Neural progenitor cell (in vitro differentiated cells): ENCODE measurements at places on chromosomes 16 and 17.

DNA sequence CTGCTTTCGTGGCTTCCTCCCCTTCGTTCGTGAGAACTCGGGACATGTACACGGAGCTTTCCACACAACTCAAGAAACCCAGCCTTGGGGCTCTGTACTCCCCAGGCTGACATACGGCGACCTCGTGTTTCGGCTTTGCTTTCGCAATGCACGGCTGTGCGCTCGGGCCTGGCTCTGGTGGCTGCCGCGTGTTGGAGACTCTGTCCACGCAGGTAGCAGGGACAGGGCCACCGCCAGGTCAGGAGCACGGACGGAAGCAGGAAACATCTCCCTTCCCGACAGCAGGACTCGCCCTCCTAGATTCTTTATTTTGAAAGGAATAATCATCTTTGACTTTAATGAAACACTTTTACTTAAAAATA lies 17.3 kb downstream of the UTS2R start:
- no peak for DNase-seq

GRCh38 chr17:37067555-37068111 lies 118.9 kb downstream of the AATF start:
- no peak for DNase-seq

- DNase-seq: no peak
Measured at GRCh38 chr16:84718-85406, 6.8 kb downstream of the MPG start.

DNA sequence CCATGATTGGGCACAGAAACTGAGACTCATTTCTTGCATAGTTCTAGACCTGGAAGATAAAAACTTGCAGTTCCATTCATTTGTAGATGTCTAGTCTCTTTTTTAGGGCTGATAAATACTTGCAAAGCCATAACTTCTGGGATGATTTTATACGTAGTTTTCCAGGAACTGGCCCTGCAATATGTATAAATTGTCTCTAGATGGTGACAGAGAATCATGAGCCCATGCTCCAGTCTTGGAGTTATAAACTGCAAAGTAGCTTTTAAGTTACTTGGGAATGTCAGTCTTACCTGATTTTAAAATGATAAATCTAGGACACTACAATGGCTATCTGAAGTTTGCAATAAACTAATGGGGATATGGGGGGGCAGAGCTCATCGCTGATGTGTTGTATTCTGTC lies 3.0 kb upstream of the ADAMTS18 start:
- peak; percentile 48 for DNase-seq

- DNase-seq: no peak
Measured at GRCh38 chr17:67509390-67510287, 132.6 kb downstream of the PITPNC1 start.

- DNase-seq: peak; percentile 58
Measured at GRCh38 chr16:25148568-25149215, 37.1 kb downstream of the LCMT1 start.

DNA sequence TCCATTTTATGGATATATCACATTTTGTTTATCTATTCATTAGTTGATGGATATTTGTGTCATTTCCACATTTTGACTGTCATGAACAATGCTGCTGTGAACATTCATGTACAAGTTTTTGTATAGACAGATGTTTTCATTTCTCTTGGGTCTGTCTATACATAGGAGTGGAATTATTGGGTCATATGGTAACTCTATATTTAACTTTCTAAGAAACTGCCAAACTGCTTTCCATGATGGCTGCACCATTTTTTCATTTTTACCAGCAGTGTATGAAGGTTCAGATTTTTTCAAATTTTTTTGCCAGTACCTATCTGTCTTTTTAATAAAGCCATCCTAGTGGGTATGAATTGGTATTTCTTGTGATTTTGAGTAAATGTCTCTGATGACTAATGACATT lies 15.5 kb downstream of the NFAT5 start:
- DNase-seq: no peak

DNA sequence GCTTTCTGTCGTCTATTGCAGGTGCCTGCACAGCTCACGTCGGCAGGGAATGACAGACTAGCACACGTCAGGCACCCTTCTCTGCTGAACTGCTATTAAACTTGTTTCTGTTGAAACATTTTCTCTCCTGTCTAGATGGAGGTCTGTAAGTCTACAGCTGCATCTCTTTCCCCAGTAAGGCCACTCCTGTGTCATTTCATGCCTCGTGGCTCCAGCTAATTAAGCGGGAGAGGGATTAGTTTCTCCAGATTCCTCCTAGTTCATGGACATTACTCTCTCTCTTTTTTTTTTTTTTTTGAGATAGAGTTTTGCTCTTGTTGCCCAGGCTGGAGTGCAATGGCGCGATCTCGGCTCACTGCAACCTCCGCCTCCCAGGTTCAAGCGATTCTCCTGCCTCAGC lies 54.5 kb downstream of the FOXK2 start:
- no peak for DNase-seq

DNA sequence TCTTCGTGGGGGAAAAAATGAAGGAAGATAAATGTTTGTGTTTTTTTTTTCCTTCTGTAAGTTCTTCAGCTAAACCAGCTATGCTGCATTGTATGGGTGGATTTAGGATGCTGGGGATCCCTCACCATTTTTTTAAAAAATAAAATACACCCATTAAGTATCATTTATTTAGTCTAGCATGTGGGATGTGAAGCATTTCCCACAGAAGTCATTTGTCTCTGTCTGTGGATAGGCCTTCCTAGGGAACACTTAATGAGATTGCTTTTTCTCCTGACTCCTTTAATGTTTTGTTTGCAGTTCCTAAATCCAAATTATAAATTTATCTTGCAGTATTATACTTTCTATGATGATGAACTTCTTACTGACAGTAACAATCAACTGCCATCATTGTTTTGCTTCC lies 146.7 kb downstream of the PPM1E start:
- DNase-seq: no peak

DNA sequence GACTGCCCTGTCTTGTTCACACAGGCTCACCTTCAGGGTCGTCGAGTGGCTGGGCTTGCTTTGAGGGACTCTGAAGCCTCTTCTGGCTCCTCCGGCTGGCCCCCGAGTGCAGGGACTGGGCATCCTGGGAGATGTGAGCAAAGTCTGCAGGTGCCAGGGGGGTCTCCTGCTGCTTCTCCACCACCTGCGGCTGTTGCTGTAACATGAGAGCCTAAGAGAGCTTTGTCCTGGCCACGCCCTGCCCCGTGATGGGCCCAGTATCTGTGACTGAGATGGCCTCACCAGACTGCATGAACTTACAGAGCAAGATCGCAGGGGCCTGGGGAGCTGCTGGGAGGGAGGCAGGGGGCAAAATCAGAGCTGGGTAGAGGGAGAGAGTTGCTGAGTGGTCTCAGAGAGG lies 12.5 kb downstream of the ERN2 start:
- peak; percentile 48 for DNase-seq

DNA sequence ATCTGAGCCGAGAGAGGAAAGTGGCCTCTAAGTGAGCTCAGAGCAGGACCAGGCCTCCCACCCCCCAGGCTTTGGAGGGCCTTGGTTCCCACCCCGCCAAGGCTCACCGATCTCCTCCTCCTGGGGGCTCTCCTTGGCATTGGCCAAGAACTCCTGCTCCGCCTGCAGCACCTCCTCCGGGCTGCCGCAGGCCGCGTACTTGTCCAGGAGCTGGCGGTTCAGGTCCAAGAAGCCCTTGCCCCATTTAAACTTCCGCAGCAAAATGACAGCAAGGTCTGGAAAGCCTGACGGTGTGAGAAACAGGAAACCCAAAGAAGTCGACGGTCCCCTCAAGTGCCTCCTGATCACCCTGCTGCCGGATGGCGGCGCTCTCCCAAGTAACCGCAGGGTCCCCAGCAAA lies 1.7 kb downstream of the TSR3 start:
- no peak for DNase-seq

GRCh38 chr16:3113765-3114479 lies 1.5 kb downstream of the ZNF205 start:
- DNase-seq: no peak

GRCh38 chr17:5035315-5035714 lies at the start of gene SLC52A1:
Gene SLC52A1 (minus strand): TSS chr17:5035426. CDS start chr17:5034606, 820 bp downstream.
- peak; percentile 21 for DNase-seq

- peak; percentile 24 for DNase-seq
Measured at GRCh38 chr16:29256501-29256981, 150.0 kb downstream of the NPIPB11 start.

GRCh38 chr16:12767897-12768296 lies 35.8 kb downstream of the CPPED1 start:
- no peak for DNase-seq

DNA sequence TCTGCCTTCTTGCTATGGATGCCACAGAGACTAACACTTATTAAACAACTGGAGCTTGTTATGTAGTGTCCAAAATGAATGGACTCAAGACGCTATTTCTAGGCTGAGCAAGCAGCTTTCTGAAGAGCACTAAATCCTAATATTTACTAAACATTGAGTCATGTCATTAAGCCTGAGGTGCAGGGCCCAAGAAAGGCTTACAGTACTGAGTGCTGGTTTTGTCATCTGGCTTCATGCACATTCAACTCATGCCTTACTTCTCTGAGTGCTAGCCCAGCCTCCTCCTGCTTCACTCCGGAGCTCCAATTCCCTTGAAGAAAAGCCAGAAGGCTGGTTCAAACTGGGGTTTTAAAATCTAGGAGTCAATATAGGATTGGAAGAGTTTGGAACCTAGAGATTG lies 363.3 kb upstream of the CDH5 start:
- no peak for DNase-seq

DNA sequence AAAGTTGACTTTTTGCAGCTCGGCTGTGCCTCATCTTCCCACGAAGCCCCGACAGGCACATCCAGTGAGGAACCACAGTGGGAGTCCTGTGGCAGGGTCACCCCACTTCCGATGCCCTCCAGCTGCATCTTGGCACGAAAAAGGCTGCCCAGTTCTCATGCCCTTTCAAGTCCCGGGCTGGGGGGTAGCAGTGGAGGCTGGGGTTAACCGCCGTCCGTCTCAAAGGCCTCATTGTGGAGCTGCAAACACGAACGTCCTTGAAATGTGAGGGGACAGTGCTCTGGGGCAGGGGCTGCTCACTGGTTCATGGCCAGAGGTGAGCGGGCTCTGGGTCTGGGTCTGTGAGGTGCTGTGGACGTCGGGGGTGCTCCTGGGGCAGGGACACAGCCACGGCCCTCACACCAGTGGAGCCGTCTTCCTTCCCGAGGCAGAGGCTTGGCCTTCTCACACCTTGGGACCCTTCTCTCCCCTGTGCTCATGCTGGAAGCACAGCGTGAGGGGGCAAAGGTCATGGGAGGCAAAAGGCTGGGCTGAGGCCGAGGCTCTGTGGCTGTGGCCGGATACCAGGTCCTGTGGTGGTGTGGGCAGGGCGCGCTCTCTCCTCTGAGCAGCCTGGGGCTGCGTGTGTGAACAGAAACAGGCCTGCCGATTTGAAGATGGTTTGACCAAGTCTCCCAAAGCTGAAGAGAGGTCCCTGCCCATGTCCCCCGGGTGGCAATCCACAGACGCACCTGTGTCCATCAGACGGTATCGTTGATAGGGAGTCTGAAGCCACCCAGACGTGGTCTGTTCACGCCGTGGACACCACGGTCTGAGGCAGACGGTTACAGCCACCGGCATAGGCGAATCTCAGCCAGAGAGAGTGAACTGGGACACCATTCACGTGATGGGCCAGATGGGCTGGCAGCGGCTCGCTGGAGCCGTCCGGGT lies 3.1 kb upstream of the MC1R start:
- no peak for DNase-seq

DNA sequence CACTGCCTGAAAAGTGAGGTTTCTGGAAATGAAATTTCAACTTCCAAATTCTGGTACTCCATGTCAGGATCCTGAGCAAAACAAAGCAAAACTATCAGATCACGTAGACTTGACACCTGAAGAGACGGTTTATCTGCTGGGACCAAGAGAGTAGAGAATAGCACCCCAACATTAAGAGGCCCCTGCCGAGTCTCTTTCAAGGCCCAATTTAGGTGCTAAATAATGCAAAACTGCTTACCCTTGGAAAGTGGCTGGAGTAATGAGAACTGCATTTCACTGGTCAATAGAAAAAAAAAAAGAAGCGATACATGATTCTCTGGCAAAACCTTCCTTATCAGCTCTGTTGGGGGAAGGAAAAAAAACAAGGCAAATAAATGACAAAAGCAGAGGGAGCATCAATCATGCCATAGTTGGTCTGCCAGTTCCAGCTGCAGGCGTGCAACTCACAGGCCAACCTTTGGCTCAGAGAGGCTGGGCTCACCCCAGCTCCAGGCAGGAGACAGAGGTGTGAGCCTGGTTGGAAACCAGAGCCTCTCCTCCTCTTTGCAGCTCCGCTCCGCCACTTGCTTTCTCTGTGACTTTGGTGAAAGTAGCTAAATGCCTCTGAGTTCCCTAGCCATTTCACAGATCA lies 595.2 kb downstream of the TOX3 start:
- DNase-seq: peak; percentile 41

DNA sequence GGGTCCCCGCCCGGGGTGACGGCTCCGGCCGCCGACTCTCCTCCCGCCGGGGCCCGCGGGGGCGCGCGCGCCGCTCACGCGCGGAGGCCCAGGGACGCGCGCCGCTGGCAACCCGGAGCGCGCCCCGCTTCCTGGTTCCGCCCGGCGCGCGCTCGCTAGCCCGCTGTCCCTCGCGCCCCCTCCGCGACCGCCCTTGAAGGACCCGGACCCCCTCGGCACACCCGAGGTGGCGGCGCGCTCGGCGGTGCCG lies at the start of gene STAT5B:
STAT5B (minus strand) TSS at position 33 of the 250 bp plus-strand sequence. CDS start 44,264 bp downstream, outside the sequence.
- peak; percentile 87 for DNase-seq

GRCh38 chr17:80475910-80476876 lies at the start of gene NPTX1:
Gene NPTX1 (minus strand): TSS chr17:80476607. CDS start chr17:80476446, 161 bp downstream.
- peak; percentile 67 for DNase-seq

DNA sequence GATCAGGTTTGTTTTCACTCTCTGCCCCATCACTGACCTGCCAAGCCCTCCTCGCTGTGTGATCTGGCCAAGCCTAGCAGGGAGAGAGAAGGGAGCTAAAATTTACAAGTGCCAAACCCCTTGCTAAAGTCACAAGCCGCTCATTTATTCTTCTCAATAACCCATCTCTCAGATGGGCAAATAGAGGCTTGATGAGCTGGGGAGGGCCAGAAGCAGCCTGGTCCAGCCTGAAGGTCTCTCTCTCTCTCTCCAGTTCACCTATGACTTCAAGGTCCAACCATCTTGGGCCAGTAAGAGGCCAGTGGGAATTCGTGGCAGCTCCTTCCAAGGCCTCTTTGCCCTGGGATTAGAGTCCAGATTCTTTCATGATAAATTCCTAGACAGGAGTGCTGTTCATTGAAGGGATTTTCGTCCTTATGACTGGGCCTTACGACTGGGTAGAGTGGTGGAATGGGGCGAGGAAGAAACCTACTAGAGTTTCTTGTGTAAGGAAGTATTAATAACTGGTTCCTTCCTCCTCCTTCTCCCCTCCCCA lies 3.4 kb downstream of the CA7 start:
- DNase-seq: no peak

- no peak for DNase-seq
Measured at GRCh38 chr16:50351116-50351515, 17.7 kb downstream of the BRD7 start.

DNA sequence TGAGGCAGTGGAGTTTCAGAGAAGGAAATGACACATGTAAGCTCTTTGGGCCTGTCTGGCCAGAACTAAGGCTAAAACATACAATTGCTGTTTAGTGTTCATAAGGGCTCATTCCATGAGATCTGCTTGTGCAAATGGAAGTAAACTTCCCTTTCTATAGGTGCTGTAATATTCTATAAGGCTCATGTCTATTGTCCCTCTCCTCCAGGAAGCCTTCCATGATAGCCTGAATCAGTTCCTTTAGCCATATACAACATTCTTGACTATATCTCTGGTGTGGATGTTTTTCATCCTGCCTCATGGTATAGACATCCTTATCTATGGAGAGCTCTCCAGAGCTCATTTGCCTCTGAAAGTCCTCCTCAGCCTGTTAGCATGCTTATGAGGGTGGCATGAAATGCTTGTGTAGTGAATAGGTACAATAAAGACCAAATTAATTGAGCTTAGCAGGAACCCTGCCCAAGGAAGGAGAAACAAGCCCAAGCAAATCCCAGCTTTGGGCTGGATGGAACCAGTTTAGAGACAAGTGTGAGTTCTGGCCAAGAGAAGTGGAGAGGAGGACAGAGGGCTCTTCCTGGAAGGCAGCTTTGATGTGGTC lies 1.6 kb upstream of the ETV4 start:
- no peak for DNase-seq
